Transverse colon (tissue), 4 donors: ENCODE measurements at places on chromosomes 4 and X.

DNA sequence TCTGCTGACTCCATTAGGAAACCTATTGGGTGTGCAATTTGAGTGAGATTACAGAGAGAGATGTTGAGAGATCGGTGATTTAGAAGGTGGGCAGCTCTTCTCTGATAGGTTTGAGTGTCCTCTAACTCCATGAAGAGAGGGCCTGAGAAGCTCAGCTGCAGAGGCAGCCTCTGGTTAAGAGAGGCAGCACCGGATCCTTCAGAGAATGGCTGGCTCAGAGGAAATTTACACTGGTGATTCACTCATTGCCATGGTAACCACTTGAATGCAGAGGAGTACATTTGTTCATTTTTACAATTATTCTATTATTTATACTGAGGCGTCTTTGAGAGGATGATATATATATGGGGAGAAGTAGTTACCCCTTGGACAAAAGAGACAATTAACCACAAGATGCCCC, 171.7 kb downstream of the PDGFRA start:
- DNase-seq, result no peak

DNA sequence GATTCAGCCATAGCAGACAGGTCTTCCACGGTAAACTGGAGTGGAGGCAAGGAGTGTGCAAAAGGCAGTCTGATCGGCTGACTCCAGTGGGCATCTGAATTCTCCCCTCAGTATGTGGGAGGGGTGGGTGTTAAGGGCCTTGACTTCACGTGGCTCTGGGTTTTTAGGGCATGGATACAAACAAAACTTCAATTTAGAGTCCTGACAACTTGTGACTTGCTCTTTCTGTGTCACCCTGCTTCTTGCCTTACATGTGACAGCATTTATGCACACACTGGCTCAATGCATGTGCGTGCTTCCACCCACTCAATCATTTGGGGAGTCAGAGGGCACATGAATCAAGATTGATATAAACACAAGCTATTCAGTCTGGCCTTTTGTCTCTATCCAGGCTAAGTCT, 17.5 kb downstream of the PLP1 start:
- DNase-seq, result no peak

GRCh38 chr4:112536123-112536522, 20.1 kb upstream of the NEUROG2 start:
- no peak for DNase-seq

- DNase-seq, result no peak
Measured at GRCh38 chr4:185265942-185266341, 56.5 kb downstream of the SNX25 start.

DNA sequence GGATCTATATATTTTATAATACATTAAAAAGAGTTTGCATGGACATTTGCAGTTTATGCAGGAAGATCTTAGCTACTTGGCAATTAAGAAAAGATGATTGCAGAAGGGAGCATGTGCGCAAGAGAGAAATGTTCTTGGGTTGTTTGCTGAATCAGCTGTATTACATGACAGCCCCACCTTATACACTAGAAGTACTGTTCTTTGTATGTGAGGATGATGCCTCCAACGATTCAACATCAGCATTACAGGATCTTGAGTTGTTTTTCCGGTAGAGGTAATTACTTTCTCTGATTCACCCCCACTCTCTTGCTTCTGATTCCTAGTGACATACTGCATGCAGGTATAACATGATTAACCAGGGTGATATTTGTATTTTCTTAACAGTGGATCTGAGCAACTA, 140.8 kb downstream of the PCDH7 start:
- DNase-seq, result no peak

- no peak for DNase-seq
Measured at GRCh38 chr4:27357283-27357682, 496.6 kb downstream of the STIM2 start.

DNA sequence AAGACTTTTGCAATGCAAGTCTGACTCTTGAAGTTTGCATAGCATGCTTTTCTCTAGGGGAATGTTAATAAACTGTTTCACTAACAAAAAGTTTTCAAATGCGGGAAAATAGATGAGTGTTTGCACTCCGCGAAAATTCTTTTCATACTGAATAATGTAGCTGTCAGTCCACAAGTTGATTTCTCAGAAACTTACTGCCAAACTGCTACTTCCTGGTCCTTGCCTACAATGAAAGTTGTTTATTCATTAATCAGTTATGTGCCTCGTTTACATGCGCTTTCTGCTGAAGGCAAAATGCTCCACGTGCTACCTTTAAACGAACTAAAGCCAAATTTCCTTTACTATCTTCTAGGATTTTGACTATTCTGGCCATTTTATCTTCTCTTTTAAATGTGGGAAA, 166.2 kb downstream of the MAGEB17 start:
- DNase-seq, result no peak

DNA sequence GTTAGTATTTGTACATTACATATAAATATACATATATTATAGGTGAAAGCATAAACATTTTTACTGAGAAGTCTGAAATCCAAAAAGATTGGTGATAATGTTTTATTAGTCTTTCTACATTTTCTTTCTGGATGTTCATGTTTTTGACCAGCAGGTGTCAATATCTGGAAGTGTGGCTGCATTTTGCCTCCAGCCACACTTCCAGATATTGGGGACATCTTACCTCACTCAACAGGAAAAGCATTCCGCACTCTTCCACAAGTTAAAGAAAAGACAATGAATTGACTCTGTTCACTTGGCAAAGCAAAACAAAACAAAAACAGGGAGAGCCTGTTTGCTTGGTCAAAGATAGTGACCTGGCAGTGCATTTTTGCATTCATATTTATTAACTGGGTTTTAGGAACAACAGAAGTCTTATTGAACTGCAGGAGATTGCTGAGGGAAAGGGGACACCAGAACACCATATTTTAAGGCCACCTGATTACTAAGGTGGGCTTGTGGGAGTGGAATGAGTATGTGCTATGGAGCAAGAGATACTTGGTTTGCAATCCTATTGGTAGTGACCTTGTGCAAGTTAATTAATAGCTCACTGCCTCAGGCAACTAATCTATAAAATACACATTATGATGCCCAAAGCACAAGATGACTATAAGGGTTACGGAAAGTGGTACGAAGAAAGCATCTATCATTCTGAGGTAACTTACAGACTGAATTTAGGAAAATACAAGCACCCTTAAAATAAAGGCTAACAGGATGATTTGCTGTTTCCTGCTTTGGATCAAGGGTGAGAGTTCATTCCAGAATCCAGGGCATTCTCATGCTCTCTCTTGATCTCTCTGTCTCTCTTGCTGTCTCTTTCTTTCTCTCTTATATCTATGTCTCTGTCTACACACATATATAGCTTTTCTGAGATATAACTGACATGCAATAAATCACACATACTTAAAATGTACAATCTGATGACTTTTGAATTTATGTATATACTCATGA, 389.9 kb upstream of the EMCN start:
- DNase-seq, result no peak
